Left hindlimb (tissue), 1 donor: ENCODE measurements at places on chromosomes 6 and 20.

DNA sequence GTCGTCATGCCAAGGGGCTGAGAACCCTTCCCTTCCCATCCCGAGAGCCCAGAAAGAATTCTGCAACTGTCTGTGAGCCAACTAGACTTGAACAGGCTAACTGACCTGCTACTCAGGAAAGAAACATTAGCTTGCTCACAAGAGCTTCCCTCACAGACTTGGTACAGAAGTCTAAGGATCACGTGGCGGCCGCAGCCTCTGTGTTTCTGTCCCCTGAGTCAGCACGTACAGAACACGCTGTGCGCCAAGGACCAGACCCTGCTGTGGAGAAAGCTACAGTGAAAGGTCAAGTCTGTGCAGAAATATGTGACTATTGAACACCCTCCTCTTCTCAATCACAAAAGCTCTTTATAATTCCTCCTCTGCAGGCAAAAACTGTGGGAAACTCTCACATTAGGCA is 151.3 kb upstream of the QKI start:
- DNase-seq, result no peak

GRCh38 chr6:106167096-106167814 is 81.1 kb downstream of the PRDM1 start:
- DNase-seq, result no peak

- DNase-seq, result peak; percentile 43
Observed at GRCh38 chr6:36999061-36999750, 6.2 kb upstream of the FGD2 start.

DNA sequence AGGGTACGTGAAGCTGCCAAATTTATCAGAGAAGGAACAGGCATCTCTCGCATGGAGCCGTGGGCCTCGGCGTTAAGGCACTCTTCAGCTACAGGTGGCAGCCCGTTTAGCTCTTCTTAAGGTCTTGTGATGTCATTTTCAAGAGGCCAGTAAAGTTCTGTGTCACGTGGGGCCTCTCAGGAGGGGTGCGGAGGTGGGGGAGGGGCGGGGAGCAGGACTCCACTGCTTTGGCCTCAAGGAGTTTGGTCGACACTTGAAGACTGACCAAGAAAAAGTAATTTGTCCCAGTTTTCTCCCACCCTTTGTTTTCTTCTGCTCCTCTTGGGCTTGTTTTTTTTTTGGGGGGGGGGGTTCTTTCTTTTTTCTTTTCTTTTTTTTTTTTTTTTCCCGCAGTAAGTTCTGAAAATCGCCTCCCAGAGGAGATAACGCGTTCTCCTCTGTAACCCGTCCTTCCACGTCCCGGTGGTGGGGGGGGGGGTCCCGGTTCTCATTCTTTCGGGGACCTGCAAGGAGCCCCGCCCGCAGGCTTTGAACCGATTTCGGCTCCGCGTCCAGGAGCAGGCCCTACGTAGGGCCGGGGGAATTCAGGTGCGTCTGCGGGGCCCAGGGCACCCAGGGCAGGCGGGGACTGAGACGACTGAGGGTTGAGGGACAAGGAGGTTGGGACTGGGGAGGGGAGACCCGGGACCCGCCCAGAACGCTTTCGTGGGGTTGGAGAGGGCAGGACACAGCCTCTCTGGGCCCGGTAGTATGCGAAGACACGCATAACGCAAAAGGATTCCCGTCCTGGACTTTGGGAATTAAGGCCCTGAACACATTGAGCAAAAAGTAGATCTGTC is 26.0 kb downstream of the GPX6 start:
- peak; percentile 74 for DNase-seq
